ENCODE measurements at places on chromosomes 7 and 10.

- no peak for DNase-seq
These were observed 7.4 kb downstream of the SORCS1 start for GRCh38 chr10:107157071-107157470.

DNA sequence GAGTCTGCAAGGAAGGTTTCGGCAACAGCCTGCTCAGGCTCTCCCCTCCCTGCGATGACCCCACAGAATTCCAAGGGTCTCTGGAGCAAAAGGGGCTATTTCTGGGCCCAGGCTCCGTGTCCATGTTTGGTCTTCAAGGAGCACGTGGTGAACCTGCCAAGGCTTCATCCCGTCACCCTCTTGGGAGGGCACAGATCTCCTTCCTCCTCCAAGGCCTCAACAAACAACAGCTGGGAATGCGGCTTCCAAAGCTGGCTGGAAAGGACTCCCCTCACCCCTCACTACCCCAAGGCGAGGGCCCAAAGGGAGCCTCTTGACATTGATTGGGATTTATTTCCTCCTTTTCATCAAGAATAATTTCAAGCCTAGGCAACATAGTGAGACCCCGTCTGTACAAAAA is 14.0 kb upstream of the KPNA7 start:
- no peak for DNase-seq

GRCh38 chr10:60877777-60878120 is 66.2 kb downstream of the RHOBTB1 start:
- DNase-seq: no peak

- no peak for DNase-seq
These were observed 226.2 kb downstream of the TNS3 start for GRCh38 chr7:47355684-47356083.

DNA sequence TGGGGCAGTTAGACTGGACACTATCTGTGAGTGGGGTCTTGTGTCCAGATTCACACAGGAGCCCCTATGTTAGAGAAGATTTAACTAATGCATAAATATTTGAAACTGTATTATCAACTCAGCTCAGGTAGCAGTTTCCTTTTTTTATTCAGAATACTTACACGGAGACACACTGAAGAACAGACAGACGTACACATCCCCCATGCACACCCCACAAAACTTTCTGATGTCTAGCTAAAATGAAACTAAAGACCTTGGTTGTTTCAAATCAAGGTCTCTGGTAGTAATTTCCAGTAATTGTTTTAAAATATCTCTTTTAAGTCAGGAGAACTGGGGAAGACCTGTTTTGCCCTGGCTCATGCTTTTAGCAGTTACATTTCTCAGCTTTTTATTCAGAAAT is 55.7 kb upstream of the PRKCQ start:
- DNase-seq: no peak

DNA sequence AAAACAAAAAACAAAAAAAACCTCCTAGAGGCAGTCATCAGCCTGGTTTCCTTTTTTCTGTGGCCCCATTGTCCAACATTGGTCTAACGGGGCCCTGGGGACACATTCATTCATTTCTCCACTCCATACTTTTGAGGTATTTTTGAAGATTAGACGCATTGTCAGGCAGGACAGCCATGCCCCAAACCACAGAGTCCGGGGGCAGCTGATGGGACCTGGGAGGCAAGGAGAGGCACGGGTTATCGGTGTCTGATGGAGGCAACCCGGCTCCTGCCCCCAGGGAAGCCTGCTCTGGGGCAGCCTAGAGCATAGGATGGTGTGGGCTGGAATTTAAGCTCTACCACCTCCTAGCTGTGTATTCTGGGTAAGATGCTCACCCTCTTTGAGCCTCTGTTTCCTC is 6.5 kb upstream of the RABGEF1 start:
- no peak for DNase-seq

DNA sequence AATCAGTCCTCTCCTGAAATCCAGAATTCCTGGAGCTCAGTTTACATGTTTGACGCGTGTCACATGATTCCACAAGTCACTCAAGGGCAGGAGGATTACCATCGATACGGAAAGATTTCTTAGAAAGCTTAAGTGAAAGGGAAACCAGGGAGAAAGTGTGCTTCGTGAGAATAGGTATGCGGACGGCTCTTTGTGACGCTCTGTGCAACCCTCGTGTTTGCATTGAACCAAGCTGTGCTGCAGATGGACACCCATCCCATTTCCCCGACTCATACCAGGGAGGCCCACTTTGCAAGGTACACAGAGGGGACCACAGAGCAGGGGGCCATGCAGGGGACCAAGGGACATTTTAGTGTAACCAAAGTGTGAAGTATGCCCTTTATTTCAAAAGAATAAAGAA is 43.2 kb downstream of the IKZF1 start:
- DNase-seq: peak; percentile 70

GRCh38 chr10:7913126-7913872 is 95.0 kb downstream of the TAF3 start:
- DNase-seq: no peak

DNA sequence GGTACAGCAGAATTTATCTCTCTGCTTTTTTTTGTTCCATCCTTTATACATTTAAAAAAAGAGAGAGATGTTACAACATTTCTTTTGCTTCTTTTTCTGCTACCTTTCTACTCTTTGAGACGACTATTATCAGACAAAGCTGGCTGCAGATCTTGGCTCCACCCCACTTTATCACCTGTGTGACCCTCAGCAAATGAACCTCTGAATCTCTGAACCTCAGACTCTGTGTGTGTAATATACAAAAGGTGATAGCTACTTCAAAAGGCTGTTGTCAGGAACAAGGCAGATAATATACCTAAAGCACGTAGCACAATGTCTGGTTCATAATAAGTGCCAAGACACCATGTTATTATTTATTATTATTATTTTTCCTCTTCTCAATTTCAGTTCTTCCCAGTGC is 32.6 kb upstream of the UBE2D1 start:
- no peak for DNase-seq

- DNase-seq: no peak
These were observed 721.2 kb downstream of the XPNPEP1 start for GRCh38 chr10:109202111-109202510.

- no peak for DNase-seq
These were observed 44.8 kb upstream of the EMX2 start for GRCh38 chr10:117497736-117498135.

DNA sequence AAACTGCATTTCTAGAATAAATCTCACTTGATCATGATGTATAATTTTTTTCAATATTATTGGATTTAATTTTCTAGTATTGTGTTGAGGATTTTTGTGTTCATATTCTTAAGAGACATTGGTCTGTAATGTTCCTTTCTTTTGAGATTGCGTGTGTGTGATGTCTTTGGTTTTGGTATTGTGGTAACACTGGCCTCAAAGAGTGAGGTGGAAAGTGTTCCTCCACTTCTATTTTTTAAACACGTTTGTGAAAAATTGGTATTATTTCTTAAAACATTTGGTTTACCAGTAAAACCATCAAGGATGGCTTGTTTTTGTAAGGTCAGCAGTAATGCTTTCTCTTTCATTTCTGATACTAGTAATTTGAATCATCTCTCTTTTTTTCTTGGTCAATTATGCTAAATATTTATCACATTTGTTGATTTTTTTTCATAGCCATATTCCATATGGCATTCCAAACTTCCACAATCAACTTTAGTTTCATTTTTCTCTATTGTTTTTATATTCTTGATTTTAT is 290.2 kb upstream of the CDC14C start:
- DNase-seq: no peak

DNA sequence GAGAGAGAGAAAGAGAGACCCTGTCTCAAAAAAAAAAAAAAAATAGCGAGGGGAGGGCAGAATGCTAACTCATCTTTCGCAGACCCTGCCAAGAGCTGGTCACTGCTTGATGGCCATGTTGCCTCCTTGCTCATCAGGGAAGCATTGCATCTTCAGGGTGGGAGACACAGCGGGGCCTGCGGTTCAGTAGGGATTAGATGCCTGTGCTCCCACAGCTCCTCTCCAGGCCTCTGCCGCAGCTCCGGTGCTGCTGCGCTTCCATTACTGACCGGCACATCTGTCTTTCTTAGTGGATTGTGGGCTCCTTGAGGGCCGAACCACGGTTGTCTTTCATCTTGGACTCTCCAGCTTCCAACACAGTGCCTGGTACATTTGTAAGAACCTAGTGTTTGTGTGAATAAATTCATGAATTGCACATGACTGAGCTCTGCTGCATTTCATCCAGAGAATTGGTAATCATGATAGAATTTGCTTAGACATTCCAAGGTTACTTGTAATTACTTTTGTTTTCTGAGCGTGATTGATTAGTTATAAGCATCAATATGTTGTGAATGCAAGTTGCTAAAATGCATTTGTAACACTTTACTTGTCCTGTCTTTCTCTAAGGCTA is 16.8 kb downstream of the HK1 start:
- DNase-seq: no peak

GRCh38 chr10:122122493-122122892 is 133.5 kb downstream of the TACC2 start:
- no peak for DNase-seq

DNA sequence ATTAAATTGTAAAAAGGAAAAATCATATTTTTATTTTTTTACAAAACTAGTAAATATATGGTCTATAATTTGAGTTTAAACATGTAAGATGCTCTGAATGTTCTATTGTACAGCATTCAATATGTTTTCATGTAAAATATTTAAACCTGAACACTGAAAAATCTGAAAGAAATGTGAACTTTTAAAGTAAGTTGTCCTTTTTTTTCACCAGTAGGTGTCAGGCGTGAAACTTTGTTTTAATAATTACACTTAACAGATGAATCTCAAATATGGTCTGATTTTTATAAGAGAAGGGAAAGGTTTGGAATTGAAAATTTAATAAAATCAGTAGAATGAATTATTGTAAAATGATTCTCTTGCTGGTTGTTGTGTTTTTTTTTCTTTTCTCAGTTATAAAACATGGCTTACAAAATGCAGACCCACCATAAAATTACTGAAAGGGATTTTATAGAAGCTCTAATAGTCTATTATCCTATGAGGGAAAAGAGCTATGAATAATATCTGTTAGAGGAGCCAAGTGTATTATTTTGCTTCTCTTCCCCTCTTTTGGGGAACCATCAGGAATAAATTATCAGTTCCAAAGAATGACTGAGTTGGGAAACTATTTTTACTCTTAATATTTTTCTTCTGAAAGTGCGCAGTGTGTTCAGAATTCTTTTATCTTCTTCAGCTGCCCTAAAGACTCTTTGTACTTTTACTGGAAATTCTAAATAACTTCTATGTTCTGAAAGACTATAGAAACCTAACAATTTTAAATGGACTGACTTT is 217.7 kb upstream of the FZD1 start:
- no peak for DNase-seq

GRCh38 chr10:86657396-86658011 is 3.2 kb downstream of the OPN4 start:
- no peak for DNase-seq

DNA sequence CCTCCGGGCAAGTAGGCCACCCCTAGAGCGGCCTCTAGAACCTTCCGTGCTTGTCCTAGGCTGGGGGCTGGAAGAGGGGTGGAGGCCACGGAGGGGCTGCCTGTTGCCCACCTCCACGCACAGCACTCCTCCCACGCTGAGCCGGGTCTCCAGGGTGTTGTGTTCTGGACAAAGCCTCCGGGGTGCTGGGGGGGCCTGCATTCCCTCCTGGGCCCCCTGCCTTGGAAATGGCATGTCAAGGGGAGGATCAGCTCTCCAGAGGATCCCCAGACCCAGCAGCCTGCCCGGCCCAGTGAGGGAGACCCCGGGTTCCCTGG is 8.1 kb upstream of the TTYH3 start:
- no peak for DNase-seq

- no peak for DNase-seq
These were observed 495.4 kb downstream of the GFRA1 start for GRCh38 chr10:115777646-115778045.

GRCh38 chr7:87128861-87129267 is 23.4 kb upstream of the DMTF1 start:
- no peak for DNase-seq

DNA sequence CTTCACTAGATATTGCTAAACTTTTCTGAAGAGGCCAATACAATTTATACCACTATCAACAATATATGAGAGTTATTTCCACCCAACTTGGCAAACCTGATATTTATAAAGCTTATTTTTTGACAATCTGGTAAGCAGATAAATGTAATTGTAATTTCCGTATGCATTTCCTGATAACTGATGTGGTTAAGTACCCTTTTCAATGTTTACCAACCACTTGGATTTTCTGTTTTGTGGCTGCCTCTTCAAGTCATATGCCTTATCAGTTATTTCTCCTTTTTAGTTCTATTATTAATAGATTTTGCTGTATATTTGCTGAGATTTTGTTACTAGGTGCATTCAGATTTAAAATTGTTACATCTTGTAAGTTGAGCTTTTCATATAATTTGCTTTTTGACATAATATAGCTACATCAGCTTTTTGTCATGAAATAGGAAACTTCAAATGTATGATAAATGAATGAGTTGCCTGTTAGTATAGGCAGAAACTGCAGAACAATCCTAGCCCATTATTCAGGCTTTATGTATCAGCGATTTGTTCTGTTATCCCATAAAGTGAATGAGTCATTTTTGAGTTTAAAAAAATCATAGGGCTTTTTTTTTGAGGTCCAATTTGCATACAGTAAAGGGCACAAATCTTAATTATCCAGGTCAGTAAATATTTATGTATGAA is 11.5 kb downstream of the SGPL1 start:
- DNase-seq: no peak

DNA sequence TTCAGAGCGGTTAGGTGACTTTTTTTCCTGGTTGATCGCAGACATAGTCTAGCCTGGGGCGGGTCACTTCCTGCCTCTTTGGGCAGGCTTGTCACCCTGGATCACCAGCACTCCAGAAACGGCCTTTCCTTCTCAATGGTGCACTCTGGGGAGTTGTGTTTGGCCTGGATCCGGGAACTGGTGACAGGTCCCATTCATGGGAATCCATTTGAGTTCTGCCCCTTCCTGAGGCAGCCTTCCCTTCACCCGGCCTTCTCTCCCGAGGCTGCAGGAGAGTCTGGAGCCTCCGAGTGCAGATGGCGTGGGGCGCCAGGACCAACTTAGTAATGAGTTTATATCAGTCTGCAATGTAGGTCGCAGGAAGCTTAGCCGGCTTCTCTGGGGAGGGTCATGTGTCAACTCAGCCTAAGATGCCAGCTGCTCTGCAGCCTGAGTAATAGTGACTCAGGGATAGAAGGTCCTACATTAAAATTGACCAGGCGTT is 54.2 kb downstream of the TACR2 start:
- DNase-seq: peak; percentile 24

DNA sequence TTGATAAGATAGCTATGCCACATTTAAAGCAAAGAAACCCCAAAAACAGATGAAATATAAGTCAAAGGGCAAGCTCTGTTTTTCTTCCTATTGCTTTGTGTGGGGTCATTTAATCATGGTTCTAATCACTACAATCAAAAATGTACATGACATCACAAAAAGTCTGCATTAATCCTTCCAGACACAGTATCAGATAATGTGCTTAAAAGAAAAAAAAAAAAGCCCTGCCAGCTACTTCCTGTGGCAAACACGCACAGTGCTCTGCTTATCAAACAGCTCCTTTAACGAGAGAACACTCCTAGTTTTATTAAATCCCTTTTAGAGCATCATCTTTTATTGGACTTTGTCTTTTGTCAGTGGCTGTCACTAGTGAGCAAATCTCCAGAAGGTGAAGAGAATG is 1005.8 kb downstream of the GATA3 start:
- peak; percentile 14 for DNase-seq

- DNase-seq: no peak
These were observed 95.5 kb downstream of the OTUD1 start for GRCh38 chr10:23534326-23534725.
